ENCODE measurements at places on chromosomes 2 and 18.

- no peak for DNase-seq
Measured at GRCh38 chr2:143390171-143390570, 261.0 kb downstream of the ARHGAP15 start.

- peak; percentile 14 for DNase-seq
Measured at GRCh38 chr18:77067291-77068061, 65.1 kb downstream of the MBP start.

DNA sequence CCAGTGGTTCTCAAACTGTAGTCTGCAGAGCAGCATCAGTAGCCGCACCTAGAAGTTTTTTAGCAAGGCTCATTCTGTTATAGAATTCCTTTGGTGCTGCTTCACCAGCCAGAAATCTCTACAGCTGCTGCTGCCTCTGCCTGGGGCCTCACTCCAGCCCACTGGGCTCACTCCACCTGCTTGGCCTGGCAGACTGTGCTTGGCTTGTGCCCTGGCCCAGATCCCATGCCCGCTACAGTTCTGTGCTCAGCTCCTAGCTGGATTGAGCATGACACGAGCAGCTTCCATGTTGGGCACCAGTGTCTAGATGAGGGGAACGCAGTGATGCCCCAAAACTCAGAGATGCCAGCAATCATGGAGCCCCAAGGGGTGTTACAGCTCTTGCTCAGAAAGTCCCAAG is 22.6 kb downstream of the MAPK4 start:
- DNase-seq: no peak

DNA sequence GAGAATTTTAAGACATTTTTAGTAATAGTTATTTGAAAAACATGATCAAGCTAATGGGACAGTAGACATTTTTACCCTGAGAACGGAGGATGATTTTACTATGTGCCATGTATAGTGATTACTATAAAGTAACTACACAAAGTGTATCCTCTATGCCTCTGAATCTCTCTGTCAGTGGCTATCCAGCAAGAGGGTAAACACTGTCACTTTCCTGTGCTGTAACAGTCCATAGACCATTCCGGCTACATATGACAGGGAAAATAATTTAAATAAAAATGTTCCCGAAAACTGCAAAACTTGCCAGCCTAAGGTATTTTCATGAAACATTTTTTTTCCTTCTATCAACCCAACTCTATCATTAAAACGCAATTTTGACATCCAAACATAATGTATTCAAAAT is 1632.2 kb upstream of the ACVR2A start:
- DNase-seq: no peak

DNA sequence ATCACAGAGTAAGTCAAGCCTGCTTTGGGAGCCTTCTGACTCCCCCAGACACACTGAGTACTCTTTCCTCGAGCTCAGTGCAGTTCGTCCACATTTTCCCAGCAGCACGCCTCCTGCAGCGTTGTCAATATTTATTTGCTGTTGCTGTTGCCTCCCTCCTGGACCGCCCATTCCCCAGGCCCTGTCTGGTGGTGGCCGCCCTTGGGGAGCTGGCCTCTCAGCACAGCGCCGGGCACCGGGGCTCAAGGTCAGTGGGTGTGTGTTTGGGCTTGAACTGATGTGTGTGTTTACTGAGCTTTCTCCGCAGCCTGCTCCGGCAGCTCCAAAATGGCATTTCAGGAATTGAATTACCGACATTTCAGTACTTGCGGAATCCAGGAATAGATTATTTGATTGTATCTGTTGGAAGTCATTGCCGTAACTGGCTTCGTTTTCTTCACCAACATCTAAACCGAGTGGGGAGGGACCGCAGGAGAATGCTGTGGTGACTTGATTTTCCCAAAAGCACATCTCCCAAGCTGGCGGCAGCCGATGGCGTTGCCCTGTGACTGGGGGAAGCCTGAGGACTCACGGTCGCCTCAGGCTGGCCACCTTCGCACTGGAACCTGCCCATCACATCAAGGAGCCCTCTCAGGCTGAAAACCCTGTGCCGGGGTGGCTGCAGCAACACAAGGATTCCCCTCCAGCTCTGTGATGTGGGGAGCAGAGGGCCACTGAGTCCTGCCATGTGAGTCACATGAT is 66.0 kb downstream of the HPCAL1 start:
- no peak for DNase-seq

GRCh38 chr18:61901323-61901986 is 8.6 kb upstream of the RNF152 start:
- DNase-seq: no peak

GRCh38 chr2:43185146-43185545 is 41.3 kb downstream of the ZFP36L2 start:
- no peak for DNase-seq

GRCh38 chr2:236663287-236664101 is 93.9 kb downstream of the ACKR3 start:
- no peak for DNase-seq

DNA sequence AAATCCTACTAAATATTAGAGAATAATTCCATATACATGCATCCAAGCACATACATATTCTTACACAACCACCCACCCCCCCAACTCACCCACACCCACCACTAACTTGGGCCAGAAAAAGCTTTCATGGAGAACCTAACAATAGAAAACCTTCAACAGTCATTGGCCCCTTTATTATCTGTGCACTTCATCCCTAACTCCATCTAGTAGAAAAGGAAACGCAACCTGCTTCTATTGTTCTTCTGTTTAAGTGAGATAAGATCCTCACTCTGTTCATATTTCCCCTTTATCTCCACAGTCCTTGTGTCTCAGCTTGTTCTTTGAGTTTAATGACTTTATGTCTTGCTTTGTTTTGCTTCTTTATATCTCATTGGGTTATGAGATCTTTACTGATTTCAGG is 1740.2 kb upstream of the CELF4 start:
- DNase-seq: no peak

DNA sequence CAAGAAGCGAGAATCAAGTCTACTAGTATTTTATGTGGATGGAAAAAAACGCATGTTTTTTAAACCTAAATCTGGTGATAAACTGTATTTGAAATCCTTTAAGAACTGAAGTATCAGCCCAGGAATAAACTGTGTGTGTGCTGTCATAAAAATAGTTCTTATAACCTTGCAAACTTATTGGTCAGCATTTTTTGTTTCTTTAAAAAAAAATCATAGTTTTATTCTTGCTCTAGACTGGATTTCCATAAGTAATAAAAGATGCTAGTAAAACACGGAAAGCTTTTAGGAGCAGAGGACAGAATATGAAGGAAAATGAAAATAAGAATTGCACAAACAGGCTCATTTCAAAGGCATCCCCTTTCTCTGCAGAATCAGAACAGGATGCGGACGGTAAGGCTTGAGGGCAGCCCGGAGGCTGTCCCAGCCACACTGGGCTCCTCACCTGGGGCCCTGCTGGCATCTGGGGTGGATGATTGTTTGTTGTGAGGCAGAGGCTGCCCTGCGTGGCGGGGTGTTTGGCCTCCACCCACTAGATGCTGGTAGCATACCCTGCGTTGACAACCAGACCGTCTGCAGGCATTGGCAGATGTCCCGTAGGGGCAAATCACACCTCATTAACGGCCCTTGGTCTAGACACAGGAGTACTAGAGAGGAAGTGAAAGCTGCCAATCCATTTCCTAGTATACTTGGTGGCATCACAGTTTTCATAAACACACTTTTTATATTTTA is 52.5 kb downstream of the MBP start:
- DNase-seq: no peak

- no peak for DNase-seq
Measured at GRCh38 chr2:182280118-182280517, 146.7 kb downstream of the PDE1A start.

DNA sequence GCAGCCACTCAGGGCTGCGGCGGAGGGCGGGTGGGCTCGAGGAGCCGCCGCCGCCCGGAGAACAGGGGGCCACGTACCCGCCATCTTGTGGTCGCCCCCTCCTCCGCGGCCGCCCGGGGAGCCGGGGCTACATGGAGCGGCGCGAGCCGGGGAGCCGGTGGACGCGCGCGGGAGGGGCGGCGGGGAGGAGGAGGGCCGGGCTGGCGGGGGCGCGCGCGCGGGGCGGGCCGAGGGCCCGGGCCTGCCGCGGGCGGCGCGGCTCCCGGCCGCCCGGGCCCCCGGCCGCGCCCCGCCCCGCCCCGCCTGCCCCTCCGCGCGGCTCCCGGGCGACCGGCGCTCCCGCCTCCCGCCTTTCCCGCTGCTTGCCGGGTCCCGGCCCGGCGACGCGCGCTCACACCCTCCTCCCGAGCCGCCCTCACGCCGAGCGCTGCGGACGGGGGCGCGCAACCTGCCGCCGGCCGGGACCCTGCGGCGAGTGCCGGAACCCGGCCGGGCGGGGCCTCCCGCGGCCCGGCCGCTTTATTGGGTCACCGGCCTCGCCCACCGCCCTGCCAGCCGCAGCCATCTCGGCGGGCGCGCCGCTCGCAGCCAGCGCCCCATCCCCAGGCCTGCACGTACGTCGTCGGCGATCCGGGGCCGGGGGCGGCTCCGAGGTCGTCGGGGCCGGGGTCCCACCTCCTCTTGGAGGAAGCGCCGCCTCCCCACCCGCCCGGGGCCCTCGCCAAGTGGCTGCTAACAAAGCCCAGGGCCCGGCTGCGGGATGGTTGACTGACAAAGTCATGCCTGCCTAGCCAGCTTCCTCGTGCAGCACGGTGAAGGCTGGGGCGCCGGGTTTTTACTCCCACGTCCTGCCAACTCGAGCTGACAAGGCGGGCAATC is at the start of gene PPP4R1:
Gene PPP4R1, minus strand, starts transcription at position 159 of the 879 bp plus-strand sequence. Its CDS starts 75 bp downstream, at position 84.
- DNase-seq: peak; percentile 52

- no peak for DNase-seq
Measured at GRCh38 chr2:175203621-175204496, 22.3 kb upstream of the ATP5MC3 start.

GRCh38 chr2:202056611-202057010 is 16.4 kb upstream of the KIAA2012 start:
- DNase-seq: no peak

GRCh38 chr18:21903709-21904108 is 163.1 kb downstream of the MIB1 start:
- no peak for DNase-seq

DNA sequence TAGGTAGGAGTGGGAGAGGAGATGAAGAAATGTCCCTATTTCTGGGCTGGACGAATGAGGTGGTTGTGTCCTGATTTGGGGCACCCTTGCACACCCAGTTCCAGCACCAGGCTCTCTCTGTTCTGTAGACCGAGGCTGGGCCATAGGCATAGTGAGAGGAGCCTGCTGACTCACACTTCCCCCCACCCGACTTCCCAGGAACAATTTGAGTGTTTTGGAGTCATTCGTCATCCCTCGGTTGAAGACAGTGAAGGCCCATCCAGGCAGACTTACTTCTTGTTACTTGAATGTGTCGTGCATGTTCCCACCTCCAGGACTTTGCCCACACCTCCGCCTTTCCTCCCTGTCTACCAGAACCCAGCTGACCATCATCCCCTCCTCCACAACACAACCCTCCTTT is 179.1 kb downstream of the HAUS1 start:
- no peak for DNase-seq

DNA sequence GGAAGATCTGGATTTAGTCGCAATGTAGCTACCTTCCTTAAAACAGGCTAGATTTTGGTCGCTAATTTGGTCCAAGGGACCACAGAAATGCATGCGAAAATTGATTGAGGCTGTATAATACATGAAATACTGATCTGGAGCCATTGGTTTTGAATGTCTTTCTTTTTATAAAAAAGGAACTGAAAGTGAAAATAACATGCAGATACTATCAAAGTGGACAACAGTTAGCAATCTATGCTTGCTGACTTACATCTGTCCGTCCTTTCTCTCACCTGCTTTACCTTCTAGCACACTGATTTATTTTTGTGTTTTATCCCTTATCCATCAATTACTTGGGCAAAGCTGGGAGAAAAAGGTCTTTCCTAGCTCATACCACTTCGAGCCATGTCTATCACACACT is 1459.8 kb upstream of the ACVR2A start:
- DNase-seq: no peak

GRCh38 chr18:79883461-79884293 is 67.8 kb downstream of the SLC66A2 start:
- DNase-seq: no peak

DNA sequence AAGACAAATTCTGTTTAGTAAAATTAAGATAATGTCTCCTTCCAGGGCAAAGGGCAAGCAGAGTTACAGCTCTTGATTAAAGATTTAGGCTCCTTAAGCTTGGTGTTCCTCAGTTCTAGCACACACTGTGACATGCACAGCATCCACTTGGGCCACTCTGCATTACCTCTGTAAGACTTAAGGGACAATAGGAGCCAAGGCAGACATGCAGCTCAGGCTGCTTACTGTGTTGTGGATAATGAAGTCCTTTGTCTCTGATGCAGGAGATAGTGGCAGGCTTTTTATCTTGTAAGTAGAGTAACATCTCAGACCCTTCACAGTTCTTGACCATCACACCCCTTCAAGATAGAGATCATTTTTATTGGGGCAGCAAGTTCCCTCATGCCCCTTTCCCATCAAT is 31.2 kb downstream of the RBM45 start:
- no peak for DNase-seq

DNA sequence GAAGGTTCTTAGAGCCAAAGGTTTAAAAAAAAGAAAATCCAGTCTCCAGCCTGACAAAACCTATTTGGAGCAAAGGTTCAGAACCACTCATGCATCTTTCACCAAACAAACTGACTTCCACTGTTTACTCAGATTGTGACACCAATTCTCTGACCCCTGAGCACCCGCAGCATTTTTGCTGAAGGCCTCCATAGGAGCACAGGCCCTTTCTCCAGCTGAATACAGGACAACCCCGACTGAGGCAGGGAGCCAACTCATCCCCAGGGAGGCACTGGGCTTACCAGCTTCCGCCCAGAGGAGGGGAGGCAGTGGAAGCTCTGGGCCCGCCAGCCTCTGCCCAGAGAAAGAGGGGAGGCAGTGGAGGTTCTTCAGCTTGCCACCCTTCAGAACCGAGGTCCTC is 51.0 kb upstream of the CNGA3 start:
- no peak for DNase-seq

GRCh38 chr18:36379435-36379984 is 82.0 kb downstream of the FHOD3 start:
- no peak for DNase-seq

DNA sequence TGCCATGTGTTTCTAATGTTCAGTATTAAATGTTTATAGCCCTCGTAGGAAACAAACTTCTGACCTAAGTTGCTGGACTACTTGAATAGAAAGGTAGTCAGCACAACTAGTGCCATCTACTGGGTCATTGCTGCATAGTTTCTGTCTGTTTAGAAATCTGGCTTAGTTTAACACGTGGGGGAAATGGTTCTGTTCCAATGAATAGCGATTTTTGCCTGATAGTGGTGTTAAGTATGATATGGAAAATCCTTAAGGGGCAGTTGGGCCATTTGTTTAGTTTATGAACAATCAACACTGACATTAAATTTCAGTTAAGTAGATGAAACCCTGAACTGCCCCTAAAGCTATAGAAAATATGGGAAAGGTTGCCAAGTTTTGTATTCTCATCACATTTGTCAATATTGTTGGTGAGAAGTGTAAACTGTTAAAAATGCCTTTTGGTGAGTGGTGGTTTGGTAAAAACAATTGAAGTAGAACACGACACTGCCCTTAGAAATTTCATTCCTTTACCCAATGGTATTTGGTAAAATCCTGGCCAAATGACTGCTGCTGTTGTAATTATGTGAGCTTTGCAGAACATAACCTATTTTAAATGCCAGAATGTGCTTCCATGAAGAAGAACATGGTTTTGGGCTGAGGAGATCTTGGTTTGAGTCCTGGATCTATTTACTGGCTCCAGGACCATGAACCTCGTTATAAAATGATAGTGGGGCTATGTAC is 13.2 kb downstream of the NABP1 start:
- DNase-seq: no peak

All from activated CD4-positive, CD25-positive, alpha-beta regulatory T cell (primary cell).